ENCODE measurements at places on chromosomes 2 and 18.

- DNase-seq, result no peak
Observed at GRCh38 chr2:56132138-56132537, 51.7 kb upstream of the CCDC85A start.

DNA sequence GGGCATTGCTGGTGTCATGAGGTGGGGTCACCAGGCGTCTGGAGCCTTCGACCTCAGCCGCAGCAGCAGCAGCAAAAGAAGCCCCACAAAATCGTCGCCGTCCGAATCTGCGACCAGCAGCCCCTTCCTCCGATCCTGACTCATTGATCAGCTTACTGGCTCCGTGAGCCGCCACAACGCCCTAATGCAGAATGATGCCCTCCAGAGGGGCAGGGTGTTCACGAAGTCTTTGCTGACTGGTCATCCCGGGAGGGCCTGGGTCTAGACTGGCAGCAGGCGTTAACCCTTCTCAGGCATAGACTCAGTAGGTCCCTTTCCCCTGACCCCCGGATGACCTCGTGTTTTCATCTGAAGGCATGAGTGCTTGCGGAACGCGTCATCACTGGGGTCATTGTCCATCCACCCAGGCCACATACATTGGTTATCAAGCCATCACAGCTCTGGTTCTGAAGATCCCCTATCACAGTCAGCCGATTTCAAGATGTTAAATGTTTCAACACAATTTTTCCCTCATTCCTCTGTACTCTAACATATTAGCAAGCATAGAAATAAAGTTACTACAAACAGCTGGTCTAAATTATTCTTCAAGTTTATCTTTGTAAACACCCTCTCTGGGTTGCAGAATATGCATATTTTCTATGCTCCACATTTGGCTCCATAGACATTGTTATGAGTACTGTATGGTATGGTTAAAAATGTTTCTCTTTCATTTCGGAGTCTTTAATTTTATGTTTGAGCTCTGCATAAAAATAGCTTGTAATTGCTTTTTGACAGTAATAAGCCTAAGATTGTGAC, 83.3 kb upstream of the SALL3 start:
- DNase-seq, result no peak

GRCh38 chr2:97727296-97727695, 13.9 kb downstream of the ZAP70 start:
- DNase-seq, result no peak

DNA sequence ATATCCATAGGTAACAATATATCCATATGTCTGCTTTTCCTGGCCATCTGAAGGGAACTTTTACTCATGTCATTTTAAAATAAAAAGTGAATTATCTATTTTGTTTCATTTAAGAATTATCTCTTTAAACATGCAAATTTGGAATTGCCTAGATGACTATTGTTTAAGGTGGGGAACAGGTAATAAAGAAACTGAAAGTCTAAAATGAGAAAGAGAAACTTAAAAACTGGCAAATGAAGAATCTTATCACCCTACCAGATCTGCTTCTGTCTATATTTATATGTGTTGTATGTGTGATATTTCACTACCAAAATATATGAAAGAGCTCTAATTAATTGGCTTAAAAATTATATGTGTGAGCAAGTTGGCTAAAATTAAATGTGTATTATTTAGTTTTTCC, 243.2 kb upstream of the KCNH7 start:
- DNase-seq, result no peak

GRCh38 chr18:49141491-49141890, 190.7 kb upstream of the SMAD7 start:
- DNase-seq, result no peak

DNA sequence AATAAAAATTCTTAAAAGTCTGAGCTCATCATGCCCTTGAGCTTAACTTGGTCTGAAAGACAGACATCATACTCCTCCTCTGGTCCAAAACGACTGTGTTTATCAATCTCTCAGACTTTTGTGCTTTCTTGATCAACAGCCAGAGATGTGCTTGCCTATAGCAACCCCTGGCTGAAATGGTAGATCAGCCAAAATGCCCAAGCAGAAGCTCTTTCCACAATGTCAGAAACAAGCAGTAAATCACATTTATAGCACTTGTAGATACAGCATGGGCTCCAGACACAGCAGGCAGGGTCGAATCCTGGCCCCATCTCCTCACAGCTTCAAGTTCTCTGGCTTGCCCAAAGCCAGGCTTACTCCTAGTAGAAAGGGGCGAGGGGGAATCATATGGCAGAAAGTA, 110.4 kb upstream of the FOSL2 start:
- DNase-seq, result no peak

- no peak for DNase-seq
Observed at GRCh38 chr2:239576784-239577685, 176.2 kb upstream of the HDAC4 start.

- DNase-seq, result no peak
Observed at GRCh38 chr2:241837197-241837965, 21.3 kb downstream of the PDCD1 start.

GRCh38 chr2:67776276-67776675, 286.5 kb downstream of the C1D start:
- no peak for DNase-seq

DNA sequence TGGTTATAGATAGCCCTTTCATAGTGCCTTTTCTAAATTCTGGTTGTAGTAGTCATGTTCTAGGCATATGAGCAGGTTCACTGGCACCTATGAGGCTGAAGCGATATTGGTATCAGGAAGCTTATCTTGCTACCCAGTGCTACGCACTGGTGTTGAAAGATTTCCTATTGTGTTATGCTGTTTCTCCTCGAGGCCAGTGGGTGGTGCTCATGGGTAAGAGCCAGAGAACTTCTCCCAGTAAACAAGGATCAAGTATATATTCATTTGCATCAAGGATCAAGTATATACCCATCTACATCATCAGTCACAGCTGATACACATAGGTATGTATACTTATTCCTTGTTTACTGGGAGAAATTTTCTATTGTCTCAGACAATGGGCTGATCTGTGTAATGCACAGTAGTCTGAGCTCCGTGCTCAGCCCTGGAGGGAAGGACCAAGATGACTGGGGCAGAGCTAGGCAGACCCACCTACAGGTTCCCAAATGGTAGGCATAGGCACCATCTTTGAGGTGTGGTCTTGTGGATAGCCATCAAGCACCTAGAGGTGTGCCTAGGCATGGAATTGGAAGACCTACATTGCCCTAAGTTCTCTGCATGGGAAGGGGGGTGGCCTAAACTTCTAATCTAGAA, 101.2 kb upstream of the GALNT13 start:
- no peak for DNase-seq

GRCh38 chr2:85247610-85248009, 80.2 kb downstream of the TGOLN2 start:
- no peak for DNase-seq

GRCh38 chr2:118309946-118310680, 221.8 kb downstream of the INSIG2 start:
- peak; percentile 47 for DNase-seq

GRCh38 chr2:53969285-53969967, 1.4 kb downstream of the PSME4 start:
- no peak for DNase-seq

GRCh38 chr18:14971461-14972185, 223.7 kb downstream of the ANKRD30B start:
- no peak for DNase-seq

- no peak for DNase-seq
Observed at GRCh38 chr2:215505044-215505786, 69.3 kb upstream of the FN1 start.

DNA sequence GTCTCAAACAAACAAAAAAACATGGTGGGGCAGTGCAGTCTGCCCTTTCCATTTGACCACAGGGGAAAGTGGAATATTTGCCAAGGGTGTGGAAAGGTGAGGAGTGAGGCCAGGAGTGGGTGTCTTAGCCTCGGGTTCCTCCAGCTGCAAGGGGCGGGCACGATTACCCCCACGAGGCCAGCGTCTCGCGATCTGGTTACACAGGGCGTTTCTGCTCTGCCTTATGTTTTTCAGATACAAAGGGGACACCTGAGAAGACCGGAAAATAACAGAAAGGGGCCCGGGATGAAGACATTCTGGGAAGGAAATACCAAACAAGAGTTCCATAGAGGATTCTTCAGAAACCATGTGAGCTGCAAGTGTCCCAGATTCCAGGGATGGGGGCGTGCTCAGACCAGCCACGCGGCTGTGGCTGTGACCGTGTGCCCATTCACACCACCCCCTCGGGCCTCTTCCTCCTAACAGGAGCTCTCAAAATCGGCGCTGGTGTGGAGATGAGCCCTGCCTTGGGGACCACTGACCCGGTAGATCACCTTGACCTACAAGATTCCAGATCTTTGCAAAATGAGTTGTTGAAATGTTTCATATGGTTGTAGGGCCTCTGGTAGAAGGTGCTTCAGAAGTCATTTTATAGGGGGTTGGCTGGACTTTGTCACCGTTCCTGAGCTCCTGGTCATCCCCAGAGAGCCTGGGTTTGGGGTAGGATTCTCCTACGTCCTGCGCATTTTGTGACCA, 34.2 kb downstream of the FAM178B start:
- DNase-seq, result no peak

- DNase-seq, result no peak
Observed at GRCh38 chr2:171475979-171476378, 42.0 kb downstream of the DCAF17 start.

DNA sequence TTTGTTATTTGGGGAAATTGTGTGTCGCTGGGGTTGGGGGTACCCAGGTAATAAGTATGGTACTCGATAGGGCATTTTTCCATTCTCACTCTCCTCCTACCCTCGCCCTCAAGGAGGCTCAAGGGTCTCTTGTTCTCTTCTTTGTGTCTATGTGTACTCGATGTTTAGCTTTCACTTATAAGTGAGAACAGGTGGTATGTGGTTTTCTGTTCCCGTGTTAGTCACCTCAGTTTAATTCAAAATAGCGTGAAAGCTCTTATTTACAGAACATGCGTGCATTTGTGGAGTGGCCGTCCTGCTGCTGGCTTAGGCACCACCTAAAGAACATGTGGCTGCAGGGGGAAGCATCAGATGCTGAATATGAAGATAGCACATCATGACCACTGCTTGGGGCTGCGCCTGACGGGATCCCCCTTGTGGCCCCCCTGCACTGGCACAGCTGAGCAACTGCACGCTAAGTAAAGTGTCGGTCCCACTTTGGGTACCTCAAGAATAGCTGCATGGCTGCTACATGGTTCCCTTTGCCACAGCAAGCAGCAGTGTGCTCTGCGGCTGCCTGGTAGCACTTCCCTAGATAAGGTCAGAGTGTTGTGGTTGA, 569.0 kb downstream of the DCDC2C start:
- DNase-seq, result no peak

DNA sequence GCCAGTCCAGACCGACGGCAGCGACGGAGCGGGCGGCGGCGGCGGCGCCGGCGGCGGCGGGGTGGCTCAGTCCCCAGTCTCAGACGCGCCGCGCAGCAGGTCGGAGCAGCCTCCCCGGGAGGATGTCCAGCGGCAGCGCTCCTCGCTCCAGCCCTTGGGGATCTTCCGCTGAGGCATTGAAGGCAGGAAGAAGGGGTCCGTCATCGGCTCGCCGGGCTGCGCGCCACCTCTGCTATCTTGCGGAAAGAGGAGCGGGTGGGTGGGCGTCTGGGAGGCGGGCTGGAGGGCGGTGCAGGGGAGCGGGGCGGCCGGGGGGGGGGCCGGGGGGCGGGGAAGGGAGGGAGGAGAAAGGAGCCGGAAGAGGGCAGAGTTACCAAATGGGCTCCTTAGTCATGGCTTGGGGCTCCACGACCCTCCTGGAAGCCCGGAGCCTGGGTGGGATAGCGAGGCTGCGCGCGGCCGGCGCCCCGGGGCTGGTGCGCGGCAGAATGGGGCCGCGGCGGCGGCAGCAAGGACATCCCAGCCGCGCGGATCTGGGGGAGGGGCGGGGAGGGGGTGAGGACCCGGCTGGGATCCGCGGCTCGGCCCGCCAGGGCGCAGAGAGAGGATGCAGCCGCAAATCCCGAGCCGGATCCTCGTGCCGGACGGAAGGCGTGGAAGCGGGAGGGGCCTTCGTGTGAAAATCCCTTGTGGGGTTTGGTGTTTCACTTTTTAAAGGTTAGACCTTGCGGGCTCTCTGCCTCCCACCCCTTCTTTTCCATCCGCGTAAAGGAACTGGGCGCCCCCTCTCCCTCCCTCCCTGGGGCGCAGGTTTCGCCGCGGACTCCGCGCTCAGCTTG, at the start of gene NETO1:
NETO1 (minus strand) TSS at position 242 of the 839 bp plus-strand sequence. CDS start 696 bp downstream, outside the sequence.
- no peak for DNase-seq

DNA sequence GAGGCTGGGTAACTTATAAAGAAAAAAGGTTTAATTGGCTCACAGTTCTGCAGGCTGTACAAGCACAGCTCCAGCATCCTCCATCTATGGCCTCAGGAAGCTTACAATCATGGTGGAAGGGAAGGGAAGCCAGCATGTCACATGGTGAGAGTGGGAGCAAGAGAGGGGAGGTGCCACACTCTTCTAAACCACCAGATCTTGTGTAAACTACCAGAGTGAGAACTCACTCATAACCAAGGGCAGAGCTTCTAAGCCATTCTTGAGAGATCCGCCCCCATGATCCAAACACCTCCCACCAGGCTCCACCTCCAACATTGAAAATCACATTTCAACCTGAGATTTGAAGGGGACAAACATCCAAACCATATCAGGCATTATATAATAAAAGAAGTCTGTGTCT, 121.6 kb upstream of the CDC42EP3 start:
- no peak for DNase-seq

- no peak for DNase-seq
Observed at GRCh38 chr2:42998721-42999120, 206.3 kb upstream of the HAAO start.

- no peak for DNase-seq
Observed at GRCh38 chr2:65299246-65299645, 71.6 kb downstream of the ACTR2 start.

DNA sequence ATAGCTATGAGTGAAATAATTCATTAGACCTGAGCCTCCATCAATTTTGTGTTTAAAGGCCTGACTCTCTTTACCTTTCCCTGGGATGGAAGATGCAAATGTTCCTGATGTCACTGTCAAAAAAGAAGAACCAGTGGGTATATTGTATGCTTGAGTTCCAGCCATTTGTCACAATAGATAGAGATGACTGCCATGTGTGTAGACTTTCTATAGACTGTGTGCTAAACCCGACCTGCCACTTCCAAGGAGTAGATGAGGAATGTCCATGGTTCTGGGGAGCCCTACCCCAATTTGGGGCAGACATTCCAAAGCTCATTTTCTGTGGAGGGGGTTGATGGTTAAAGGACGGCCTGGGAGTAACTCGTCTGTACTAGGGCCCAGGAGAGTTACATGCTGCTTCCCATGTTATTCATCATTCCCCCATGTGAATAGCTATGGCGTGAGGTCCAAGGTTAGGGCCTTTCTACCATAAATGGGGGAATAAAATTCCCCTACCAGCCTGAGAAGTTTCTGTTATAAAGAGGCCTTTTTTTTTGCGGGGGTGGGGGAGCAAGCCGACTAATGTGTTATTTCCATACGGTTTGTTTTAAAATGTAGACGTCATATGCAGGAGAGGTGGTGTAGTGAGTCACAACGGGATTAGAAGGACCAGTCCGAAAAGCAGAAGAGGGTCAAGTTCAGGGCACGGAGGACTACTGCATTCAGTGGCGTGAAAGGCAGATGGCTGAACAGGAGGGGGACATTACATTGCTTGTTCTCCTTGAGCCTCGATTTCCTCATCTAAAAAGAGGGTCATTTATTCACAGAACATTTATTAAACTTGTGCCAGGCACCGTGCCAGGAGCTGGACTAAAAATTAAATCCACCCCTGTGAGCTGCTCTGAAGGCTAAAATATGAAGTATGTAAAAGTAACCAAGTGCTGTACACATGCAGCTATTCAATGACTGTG, 24.0 kb downstream of the IL1B start:
- no peak for DNase-seq

- DNase-seq, result no peak
Observed at GRCh38 chr2:217258170-217258569, 398.3 kb upstream of the TNP1 start.

All from activated CD8-positive, alpha-beta memory T cell treated with anti-CD3 and anti-CD28 coated beads for 1 hour (primary cell).